ENCODE measurements at places on chromosomes 7 and 10. TPM values are rescaled to one million over a fixed set of nuclear protein-coding genes. Genes with fewer than 3 reads are reported as not detected.

The KCTD7 gene
- total RNA-seq = 9.2 TPM

The LAMTOR4 gene
- total RNA-seq = 113 TPM

The CADPS2 gene
- 14.4 TPM for total RNA-seq

The STRIP2 gene
- total RNA-seq = 15.3 TPM

The ZP3 gene
- total RNA-seq = 0.76 TPM

- no peak for DNase-seq
These were observed 98.2 kb downstream of the GLRX3 start for GRCh38 chr10:130234171-130234965.

GRCh38 chr7:46007194-46007593, 86.1 kb upstream of the IGFBP3 start:
- DNase-seq = no peak

GRCh38 chr7:155263051-155263450, 34.6 kb upstream of the INSIG1 start:
- no peak for DNase-seq

Data from left cardiac atrium (tissue), 4 donors.